Posterior vena cava (tissue), 2 donors: ENCODE measurements at places on chromosomes 2 and 18. TPM values are rescaled to one million over a fixed set of nuclear protein-coding genes. Genes with fewer than 3 reads are reported as not detected.

- no peak for DNase-seq
These were observed 91.1 kb upstream of the ANKRD30BL start for GRCh38 chr2:132252894-132253264.

DNA sequence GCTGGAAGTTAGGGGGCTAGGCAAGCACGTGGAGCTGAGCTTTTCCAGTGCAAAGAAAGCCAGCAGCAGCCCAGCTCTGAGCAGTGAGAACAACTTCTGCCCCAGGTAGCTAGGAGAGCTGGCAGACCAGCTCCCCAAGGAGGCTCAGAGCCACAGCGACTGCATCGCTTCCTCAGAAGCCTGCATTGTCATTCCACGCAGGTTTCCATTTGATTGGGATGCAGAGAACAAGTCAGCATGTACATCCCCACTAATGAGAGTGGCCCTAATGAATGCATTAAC, 45.1 kb downstream of the C1QL2 start:
- DNase-seq, result no peak

DNA sequence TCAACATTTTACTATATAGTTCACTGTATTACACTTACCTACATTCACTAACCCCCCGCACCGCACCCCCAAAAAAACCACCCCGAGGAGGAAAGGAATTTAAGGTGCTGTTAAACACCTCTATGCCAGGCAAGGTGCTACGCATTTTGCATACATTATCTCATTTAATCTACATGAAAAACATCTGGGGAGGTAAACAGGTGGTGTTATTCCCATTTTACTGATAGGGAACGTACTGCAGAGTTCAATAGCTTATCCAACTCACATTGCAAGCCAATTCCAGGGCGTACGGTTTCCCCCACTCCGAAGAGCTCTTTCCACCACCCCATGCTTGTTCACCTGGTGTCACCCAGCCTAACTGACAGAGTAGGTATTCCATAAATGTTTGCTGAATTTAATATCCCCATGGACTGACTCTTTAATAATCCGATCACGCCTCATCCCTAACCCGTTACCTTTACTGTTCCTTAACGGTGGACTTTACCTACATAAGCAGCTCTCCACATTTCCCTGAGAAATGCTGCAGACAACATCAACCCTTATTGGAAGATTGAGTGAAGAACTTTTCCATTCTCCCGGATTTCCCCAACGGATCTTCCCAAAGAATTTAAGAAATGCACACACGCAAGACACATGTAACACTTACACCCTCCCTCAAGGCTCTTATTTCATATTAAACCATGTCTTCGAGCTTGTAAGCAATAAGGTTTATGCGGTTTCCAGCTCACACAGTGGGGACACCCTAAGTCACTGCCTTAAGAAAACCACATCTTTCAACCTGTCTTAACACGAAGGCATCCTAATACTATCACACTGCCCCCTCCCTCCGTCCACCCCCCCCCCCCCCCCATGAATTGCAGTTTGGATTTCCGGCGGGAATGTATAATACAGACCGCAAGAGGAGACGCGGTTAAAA, 1.2 kb downstream of the RAPH1 start:
- no peak for DNase-seq

The PLGLB1 gene
- total RNA-seq, result 1.4 TPM

- no peak for DNase-seq
These were observed 41.0 kb upstream of the MGAT4A start for GRCh38 chr2:98771721-98772524.

DNA sequence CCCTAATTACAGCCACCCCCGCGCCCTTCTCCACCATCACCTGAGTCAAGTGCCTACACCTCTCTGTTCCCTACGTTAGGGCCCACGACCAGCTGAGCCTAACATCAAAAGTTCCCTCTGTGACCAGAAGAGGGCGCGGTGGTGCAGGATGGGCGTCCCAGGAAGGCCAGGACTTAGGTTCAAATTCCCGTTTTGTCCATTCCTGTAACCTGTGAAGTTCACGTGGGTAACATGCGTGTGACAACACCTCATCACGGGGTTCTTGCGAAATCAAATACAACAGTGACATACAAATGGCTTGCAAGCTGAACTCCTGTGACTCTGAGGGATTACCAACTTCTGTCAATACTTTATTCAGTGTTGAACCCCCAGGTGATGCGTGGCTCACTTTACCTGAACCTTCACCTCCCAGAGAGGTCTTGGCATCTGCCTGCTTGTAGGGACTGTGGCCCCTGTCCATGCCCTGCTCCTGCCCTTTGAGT, 207.9 kb downstream of the ARL4C start:
- peak; percentile 88 for DNase-seq
